CD4-positive, alpha-beta T cell treated with Interleukin-15 for 4 hours (primary cell): ENCODE measurements at places on chromosomes 7 and 10.

GRCh38 chr10:45440511-45441062 is 66.6 kb downstream of the ALOX5 start:
- no peak for DNase-seq

DNA sequence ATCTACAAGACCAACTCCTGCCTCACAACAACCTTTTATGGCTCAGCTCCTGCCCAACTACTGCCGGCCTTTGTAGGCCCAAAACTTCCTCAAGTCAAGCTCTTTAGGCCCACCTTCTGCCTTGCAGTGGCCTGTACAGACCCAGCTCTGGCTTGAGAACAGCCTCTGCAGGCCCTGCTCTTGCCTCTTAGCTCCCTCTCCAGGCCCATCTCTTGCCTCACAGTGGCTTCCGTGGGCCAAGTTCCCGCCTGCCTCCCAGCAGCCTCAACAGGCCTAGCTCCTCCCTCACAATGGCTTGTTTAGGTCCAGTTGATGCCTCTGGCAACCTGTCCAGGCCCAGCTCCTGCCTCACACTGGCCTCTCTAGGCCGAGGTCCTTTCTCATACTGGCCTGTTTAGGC is 32.4 kb upstream of the VKORC1L1 start:
- DNase-seq, result no peak

GRCh38 chr7:43583424-43584194 is 701 bp downstream of the STK17A start:
- peak; percentile 64 for DNase-seq

GRCh38 chr7:73851410-73852338 is 9.3 kb upstream of the TMEM270 start:
- DNase-seq, result peak; percentile 41

GRCh38 chr7:41685684-41686083 is 17.2 kb downstream of the INHBA start:
- DNase-seq, result no peak

DNA sequence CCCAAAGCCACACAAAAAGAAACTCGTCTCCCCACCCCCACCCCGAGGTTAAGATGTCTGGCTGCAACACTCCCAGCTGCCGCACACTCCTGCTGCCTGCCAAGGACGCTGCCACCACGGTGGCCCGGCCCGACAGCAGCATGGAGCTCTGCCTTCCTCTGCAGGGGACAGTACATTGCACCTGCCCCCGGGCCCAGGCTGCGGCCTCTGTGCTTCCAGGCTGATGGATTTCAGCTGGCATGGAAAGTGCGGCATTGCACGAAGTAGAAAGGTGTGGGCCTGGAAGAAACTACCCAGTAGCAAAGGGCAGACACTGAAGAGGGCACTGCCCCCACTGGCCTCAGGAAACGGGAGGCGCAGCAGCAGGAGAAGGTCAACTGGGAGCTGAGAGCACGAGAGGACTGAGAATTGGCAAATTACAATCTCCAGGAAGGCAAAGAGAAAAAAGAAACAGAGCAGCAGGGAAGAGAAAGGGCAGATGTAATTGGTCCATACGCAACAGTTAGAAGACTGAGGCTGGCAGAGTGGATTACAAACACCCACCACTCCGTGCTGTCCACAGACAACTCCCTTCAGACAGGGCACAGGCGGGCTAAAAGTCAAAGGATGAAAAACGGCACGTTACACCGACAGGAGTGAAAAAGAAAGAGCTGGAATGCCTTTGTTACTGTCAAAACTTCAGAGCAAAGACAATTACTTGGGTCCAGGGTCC is 117.1 kb upstream of the DIP2C start:
- DNase-seq, result no peak

DNA sequence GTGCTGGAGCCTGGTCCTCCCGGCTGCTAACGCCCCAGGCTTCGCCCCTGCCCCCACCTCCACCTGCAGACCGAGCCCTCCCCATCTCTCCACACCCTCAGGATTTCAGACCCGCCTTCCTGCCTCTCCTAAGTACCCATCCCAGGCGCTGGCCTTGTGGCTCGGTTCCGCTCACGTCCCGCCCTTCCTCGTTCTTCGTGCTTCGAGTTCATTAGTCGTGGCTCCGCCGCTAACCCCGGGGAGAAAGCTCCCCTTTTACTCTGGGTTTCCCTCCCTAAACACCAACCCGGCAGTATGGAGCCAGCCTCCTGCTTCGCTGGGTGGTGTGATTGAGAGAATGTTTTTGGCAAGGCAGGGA is 11.2 kb downstream of the EMX2 start:
- DNase-seq, result no peak

DNA sequence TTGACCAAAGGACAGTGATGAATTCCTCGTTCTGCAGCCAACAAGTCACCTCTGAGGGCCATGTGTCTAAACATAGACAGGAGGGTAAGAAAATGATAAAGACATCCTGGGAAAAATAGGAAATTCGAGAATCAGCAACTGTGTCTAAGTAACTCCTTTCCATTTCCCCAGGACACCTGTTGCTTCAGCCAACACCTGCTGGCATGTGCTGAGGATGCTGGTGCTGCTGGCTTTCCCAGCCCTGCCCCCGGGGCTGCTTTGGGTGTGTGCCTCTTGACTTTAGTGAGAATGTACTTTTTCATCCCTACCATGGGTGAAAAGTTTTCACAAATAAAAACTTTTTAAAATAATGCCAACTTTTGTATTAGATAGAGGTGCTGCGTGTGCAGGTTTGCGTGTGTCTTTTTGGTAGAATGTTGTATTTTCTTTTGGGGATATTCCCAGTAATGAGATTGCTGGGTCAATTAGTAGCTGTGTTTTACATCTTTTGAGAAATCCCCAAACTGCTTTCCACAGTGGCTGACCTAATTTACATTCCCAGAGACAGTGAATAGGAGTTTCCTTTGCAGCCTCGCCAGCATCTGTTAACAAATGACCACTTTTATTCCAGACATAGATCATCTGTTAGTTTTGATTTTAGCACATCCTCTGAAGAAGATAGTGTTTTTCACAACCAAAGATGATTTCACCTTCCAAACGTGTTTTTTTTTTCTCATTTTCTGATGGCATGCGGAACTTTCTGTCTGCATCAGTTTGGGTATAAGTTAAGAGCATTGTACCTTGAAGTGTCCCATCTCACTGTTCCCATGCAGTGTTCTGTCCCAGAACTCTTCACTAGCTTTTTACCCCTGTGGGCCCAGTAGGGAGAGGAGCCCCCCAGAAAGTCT is 104.2 kb upstream of the ACBD5 start:
- DNase-seq, result no peak

- DNase-seq, result no peak
These were observed 10.9 kb downstream of the PNPLA8 start for GRCh38 chr7:108515013-108515412.

DNA sequence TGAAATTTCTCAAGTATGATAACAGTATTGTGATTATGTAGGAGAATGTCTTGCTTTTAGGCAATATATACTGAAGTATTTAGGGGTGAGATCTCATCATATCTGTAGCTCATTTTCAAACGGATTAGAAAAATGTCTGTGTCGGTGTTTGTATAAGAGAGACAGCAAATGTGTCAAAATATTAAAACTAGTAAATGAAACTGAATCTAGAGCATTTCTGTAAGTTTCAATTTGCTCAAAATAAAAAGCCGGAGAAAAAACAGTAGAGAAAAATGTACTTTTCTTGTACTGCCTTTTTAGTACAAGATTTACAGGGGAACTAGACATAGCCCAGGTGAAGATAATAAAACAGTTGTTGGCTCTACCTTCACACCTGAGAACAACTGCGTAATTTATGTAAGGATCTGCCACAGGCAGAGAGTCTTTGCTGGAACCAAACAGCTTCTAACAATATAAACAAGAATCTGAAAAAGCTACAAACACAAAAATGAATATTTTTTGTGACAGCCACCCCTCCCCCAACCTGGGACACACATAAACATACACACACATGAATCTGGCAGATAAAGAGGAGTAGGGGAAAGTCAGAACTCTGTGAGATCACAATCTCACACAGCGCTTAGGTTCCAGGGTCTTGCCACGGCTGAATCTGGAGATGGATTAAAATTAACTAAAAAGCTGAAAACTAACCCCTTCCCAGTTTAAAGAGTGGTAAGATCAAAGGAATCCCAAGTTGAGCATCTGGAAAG is 153.3 kb downstream of the AVL9 start:
- DNase-seq, result no peak

GRCh38 chr10:23202779-23203178 is 10.7 kb downstream of the PTF1A start:
- no peak for DNase-seq

DNA sequence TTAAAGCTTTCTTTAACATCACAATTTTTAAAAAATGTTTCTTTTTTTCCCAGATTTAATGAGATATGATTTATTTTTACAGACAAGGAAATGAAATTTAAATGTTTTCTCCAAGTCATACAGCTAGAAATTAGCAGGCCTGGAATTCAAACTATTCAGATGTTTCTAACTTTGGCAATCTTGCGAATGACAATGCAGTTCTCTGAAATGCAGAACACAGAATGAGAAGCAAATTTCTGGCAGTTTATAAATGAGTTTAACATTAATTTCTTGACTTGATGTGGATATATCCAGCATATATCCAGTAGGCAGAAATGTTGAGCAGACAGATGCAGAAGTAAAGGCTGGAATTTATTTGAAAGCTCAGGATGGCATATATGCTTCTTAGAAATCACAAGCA is 227.5 kb downstream of the THSD7A start:
- no peak for DNase-seq

- peak; percentile 30 for DNase-seq
These were observed 416 bp downstream of the BBS9 start for GRCh38 chr7:33129806-33130153.
